ENCODE measurements at places on chromosomes 5 and 9.

DNA sequence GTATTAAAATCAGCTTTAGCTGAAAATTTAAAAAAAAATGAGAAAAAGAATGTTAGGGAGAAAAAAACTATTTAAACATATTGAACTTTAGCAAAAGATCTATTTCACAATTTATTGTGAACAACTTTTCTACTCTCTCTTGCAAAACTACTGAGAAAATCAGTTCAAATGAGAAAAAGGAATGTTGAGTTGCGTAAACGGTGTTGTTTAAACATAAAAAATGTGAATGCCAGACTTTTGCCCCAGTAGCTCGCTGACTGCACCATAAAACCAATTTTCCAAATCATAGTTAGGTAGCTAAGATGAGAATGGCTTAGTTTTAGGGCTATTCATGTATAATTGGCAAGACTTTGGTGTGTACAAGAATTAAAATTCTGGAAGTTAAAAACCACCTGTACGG is 13.4 kb upstream of the RAD23B start:
- no peak for DNase-seq

DNA sequence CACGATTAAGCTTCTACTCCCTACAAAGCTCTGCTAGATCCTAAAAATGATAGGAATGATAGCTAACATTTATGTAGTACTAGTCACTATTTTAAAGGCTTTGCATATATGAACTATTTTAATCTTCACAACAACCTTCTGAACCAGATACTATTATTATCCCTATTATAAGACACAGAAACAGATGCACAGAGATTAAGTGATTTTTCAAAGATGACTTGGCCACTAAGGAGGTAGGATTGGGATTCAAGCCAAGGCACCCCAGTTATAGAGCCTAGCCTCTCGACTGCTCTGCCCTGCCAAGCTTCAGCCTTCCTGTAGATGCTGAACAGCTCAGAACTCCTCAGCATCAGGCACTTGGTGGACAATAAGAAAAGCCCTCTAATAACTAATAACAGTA is 200.9 kb upstream of the PTGER4 start:
- no peak for DNase-seq

- DNase-seq = no peak
These were observed 22.5 kb downstream of the TBC1D2 start for GRCh38 chr9:98232926-98233325.

GRCh38 chr5:65462139-65462705 is 19.5 kb downstream of the ADAMTS6 start:
- DNase-seq = no peak

- DNase-seq = no peak
These were observed 48.3 kb downstream of the EHMT1 start for GRCh38 chr9:137666955-137667670.

DNA sequence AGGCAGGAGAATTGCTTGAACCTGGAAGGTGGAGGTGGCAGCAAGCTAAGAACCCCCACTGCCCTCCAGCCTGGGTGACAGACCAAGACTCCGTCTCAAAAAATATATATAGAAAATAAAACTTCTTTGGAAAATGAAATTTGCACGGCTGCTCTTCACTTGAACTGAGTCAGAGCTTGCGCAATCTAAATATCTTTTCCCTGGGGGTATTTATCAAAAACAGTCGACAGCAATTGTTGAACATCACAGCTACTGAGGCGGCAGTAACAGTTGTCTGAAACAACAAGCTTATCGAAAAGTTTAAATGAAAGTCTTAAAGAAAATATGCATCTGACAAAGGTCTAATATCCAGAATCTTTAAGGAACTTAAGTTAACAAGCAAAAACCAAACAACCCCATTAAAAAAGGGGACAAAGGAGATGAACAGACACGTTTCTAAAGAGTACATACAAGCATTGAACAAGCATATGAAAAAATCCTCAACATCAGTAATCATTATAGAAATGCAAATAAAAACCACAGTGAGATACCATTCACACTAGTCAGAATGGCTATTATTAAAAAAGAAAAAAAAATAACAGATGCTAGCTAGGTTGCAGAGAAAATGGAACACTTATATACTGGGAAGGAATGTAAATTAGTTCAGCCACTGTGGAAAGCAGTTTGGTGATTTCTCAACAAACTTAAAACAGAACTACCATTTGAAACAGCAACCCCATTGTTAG is 153.6 kb upstream of the CDH9 start:
- no peak for DNase-seq

GRCh38 chr9:132901858-132902831 is 23.4 kb downstream of the SPACA9 start:
- DNase-seq = peak; percentile 93

GRCh38 chr5:53200306-53200705 is 90.7 kb upstream of the MOCS2 start:
- DNase-seq = no peak

DNA sequence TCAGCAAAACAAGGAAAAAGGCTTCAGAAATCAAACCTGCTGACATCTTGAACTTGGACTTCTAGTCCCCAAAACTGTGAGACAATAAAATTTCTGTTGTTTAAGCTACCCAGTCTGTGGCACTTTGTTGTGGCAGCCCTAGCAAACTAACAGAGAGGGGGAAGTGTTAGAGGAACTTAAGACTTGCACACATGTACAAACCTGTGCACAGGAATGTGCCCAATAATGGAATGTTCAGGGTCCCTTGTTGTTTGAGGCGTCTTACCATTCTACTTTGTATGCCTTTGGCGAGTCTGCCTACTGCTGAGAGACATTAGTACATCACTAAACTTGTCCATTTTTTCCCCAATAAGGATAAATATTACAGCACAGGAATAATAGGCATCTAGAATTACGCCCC is 160.3 kb downstream of the WDR70 start:
- DNase-seq = no peak

DNA sequence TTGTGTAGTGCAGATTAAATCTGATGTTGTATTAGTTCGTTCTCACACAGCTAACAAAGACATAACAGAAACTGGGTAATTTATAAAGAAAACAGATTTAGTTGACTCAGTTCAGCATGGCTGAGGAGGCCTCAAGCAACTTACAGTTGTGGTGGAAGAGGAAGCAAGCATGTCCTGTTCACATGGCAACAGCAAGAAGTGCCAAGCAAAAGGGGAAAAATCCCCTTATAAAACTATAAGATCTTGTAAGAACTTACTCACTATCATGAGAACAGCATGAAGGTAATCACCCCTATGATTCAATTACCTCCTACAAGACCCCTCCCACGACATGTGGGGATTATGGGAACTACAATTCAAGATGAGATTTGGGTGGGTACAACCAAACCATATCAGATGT is 238.6 kb upstream of the PRR16 start:
- DNase-seq = no peak

DNA sequence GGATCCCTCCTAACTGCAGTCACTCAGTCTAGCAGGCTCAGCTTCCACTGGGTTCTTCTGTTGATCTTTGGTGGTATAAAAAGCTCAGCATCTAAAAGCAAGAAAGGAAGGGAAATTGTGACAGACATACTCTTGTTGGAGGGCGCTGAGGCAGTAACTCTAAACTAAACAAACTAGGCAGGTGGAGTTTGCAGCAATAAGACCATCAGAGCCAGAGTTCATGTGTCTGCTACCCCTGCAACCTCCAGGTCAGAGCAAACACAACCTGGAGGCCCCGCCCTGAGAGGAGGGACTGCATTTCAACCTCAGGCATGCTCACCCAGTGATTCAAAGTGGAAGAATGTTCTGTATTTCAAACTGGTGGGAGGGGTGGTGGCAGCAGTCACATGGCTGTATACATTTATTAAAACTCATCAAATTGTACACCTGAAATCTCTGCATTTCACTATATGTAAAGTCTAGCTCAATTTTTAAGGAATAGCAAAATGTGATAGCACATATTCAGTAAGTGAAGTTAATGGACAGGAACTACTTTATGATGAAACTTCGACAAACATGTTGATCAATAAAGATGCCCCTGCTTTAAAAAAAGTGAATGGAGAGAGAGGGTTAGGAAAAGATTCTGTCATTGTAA is 7.1 kb downstream of the ACTL7A start:
- DNase-seq = peak; percentile 77

DNA sequence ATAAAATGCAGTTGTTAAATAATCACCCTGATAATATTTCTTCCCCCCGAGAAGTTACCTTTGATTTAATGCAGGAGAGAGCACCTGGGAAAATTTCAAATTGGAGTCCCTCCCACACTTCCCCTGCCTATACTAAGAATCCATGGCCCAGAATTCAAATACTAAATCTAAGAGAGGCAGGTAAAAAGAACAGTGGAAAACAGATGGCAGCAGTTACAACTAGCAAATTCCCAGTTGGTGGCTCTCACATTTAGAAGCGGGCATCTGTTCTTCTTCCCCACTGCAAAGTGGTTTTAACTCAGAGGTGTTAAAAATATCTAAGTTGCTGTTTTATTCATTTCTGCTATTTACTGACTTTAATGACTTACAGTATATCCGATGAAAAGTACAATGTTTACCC is 210.4 kb upstream of the ELAVL2 start:
- no peak for DNase-seq

GRCh38 chr9:129783516-129784361 is 19.2 kb upstream of the TOR1B start:
- DNase-seq = peak; percentile 90

DNA sequence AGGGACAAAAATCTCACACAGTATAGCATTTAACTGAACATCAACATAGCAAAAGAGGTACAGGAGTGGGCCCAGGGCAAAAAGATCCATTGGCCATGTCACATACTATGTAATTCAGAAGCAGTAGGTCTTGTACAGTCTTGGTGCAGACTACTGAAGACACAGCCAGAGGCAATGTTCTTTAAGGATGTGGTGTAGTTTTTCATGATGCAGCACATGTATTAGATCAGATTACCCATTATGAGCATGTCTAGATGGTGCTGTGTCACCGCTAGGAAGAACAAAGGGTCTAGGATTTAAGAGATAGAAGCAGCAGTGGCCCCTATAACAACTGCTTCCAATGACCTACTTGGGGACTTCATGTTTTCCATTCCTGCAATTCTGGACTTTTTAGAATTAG is 610.4 kb upstream of the MEF2C start:
- DNase-seq = no peak

GRCh38 chr5:54738118-54738972 is 220.8 kb downstream of the SNX18 start:
- peak; percentile 62 for DNase-seq

GRCh38 chr5:64069486-64069885 is 96.2 kb upstream of the RNF180 start:
- no peak for DNase-seq

DNA sequence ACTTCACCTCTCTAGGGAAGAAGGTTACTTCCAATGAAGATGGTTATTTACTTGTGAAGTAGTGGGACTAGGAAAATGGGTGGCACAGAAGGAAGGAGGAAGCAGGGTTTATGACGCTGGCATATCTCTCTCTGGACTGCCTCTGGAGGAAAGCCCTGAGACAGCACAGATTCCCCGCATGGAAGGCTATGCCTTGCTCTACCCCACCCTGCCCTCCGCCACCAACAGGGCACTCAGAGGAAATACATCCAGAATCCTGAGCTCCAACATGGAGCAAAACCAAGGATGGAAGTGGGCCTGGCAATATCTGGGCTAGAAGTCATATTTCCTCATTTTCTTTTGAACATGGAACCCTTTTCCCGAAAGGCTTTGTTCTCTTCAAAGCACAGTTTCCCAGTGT is 346.9 kb downstream of the ZSWIM6 start:
- DNase-seq = no peak

DNA sequence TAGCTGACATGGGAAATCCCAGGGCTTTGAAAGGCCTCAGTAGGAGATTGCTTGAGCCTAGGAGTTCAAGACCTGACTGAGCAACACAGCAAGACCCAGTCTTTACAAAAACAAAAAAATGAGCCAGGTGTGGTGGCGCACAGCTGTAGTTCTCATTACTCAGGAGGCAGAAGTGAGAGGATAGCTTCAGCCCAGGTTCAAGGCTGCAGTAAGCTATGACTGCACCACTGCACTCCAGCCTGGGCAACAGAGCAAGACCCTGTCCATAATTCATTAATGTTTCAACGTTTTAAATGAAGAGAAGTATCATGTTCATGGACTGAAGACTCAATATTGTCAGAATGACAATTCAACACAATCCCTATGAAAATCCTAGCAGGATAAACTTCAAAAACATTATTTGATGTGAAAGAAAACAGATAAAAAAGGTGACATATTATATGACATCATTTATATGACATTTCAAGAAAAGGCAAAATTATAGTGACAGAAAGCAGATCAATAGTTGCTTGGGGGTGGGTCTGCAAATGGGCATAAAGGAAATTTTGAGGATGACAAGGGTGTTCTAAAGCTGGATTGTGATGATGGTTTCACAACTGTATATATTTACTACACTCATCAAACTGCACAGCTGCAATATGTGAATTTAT is 3.7 kb downstream of the KIF3A start:
- no peak for DNase-seq

GRCh38 chr5:133670336-133670735 is 58.0 kb upstream of the FSTL4 start:
- no peak for DNase-seq

DNA sequence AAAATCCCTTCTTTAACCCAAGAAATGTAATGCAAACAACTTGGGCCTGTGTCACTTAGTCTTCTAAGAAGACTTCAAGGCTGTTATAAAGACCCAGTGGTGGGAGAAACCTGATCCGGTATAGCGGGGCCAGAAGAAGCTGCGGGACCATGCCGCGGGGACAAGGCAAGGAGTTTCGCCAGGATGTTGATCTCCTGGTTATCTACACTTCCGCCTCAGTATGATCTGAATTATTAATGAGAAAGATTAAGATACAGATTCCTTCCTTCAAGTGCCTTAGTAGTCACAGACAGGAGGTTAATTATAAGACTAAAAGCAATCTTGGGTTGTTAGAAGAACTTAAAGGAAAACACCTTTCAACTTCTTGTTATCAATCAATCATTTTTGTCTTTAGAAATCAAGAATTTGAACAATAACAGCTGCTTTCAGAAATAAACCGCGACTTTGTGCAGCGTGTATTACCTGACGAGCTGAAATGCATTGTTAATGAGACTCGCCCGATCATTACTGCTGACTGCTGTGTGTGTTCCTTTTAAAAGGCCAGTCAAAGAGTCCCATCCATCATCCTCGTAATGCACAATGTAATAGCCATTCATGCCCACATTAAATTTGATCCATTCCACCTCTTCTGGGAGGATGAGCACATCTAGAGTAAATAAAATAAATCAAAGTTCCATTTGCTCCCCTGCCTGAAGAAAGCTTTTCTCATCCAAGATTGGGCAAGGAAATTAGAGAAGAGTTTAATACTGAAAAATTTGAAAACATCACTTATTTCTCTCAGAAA is 22.2 kb downstream of the ERAP1 start:
- no peak for DNase-seq

GRCh38 chr5:171285465-171285864 is 23.6 kb upstream of the TLX3 start:
- no peak for DNase-seq

GRCh38 chr9:90552317-90552716 is 90.3 kb downstream of the DIRAS2 start:
- DNase-seq = no peak

- no peak for DNase-seq
These were observed 43.2 kb downstream of the SH3RF2 start for GRCh38 chr5:145979270-145980223.
